T-helper 1 cell (primary cell): ENCODE measurements at places on chromosomes 3 and 15.

DNA sequence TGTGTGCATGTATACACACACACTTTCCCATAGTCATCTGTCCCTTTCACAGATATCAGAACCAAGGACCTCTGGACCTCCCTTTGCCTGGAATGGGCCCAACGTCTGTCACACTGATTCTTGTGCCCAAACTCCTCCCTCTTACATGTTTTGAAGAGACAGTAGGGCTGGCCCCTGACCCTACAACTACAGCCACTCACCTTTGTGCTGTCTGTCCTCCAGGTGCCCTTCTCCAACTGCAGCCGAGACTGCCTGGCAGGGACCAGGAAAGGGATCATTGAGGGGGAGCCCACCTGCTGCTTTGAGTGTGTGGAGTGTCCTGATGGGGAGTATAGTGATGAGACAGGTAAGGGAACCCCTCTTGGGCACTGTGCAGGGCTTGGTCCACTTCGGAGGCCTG is 43.2 kb upstream of the CSTA start:
- DNase-seq = no peak

- DNase-seq = no peak
Measured at GRCh38 chr3:26004172-26004571, 214.3 kb downstream of the OXSM start.

GRCh38 chr15:74263466-74263865 is 27.3 kb downstream of the CCDC33 start:
- no peak for DNase-seq

GRCh38 chr3:39590806-39591205 is 123.3 kb downstream of the MOBP start:
- DNase-seq = no peak

- no peak for DNase-seq
Measured at GRCh38 chr3:43489930-43490329, 131.9 kb downstream of the ANO10 start.

GRCh38 chr3:130323503-130323902 is 22.0 kb upstream of the COL6A5 start:
- no peak for DNase-seq

GRCh38 chr3:141073580-141073979 is 22.4 kb downstream of the SPSB4 start:
- DNase-seq = no peak

DNA sequence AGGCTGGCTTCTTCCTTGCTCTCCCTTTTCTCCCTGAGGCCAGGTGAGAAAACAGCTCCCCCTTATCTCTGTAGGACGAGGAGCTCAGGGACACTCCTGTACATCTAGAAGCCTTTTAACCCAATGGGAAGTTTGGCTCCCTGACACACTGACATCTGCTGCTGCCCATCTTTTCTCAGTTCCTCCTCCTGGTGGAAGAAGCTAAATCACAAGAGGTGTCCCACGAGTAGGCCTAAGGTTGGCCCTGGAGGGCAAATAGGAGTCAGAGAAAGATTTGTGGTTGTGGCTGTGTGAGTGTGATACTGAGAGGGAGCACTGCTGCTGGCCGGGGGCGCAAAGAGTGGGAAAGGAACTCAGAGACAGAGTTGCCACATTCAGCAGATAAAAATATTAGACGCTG is 49.5 kb downstream of the ARHGAP31 start:
- DNase-seq = no peak

DNA sequence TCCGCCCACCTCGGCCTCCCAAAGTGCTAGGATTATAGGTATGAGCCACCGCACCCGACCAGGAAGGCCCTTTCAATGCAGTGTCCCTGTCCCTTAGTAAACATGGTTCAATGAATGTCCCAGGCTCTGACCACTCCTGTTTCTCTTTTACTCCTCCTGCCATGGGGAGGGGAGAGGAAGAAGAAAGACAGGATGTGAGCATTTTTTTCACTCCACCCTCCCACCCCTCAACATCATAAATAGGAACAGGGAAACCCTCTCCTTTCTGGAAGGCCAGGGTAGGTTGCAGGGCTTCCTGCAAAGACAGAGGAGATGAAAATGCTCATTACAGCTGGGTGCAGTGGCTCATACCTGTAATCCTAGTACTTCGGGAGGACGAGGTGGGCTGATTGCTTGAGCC is 7.5 kb upstream of the TATDN2 start:
- DNase-seq = no peak

DNA sequence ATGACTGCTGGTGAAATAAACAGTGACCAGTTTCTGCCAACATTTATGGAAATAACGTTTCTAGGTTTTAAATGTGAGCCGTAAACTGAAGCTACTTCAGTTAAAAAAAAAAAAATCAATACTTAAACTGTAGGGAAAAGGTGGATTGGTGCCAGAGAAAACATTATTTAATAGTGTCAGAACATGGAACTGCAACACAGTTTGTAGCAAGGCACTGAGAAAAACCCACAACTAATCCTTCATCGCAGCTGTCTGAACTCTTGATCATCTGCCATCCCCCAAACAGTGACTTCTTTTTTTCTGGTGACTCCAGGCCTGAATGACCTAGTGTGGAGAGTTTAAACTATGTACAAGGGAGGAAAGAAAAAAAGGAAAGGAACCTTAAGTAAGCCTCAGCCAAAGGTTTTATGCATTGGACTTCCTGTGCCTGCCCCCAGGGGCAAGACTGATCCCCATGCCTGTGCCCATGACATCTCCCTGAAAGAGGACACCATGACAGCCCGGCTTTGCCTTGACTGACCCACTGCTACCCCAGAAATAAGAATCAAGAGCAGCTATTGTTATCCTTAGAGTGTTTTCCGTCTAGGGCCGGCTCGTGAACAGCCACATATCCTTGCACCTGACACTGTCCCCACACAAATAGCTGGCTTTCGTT is 33.1 kb downstream of the CRTAP start:
- DNase-seq = no peak

- no peak for DNase-seq
Measured at GRCh38 chr3:23659274-23659673, 146.5 kb upstream of the UBE2E1 start.

DNA sequence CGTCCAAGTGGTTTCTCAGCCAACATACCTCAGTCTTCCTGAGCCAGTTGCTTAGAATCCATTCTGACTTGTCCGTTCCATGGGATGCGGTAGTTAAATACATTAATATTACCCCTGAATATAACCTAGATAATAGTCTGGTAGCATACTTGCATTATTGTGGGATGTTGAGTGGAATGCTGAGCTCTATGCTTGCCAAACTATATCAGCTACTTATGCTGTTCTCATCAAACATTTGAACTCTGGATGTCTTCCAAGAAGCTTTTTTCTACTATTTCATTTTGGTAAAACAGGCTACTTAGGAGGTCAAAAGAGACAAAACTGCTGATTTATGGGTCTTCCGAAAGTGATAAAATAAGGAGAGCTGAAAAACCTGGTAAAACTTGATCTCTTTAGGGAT is 429.5 kb downstream of the NAALADL2 start:
- no peak for DNase-seq

DNA sequence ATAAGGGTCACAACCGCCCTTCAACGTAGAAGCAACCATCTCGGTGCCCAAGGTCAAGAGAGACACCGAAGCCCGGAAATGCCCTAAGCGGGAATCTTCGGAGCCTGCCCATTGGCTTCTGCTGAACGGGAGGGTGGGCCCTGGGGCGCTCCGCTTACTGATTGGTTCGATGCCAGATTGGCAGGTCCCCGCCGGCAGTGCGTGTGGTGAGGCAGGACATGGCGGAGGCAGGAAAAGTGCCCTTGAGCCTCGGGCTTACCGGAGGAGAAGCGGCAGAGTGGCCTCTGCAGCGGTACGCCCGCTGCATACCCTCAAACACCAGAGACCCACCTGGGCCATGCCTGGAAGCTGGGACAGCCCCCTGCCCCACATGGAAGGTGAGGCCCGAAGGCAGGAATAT is at the start of gene REC114:
TSS of gene REC114 (plus strand) at position 197 of the 400 bp plus-strand sequence. CDS start at position 219, 22 bp downstream.
- DNase-seq = no peak

- no peak for DNase-seq
Measured at GRCh38 chr3:138132239-138132638, at the start of gene A4GNT. Gene A4GNT (minus strand): TSS chr3:138132390. CDS start chr3:138131256, 1,134 bp downstream.

DNA sequence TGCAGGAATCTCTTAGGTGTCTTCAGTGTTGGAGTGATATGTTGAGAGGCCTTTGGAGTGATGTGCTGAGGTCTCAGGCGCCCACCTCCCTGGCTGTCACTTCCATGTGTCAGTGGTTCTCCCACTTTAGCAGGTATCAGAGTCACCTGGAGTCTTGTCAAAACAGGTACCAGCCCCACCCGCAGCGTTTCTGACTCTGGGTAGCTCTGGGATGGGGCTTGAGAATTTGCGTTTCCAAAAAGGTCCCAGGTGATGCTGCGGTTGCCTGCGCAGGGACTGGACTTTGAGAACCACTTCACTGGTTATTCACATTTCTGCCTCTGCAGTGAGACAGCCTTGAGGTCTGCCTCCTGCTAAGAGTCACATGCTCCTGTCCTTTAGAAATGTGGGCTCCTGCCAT is 15.5 kb downstream of the UMPS start:
- no peak for DNase-seq

DNA sequence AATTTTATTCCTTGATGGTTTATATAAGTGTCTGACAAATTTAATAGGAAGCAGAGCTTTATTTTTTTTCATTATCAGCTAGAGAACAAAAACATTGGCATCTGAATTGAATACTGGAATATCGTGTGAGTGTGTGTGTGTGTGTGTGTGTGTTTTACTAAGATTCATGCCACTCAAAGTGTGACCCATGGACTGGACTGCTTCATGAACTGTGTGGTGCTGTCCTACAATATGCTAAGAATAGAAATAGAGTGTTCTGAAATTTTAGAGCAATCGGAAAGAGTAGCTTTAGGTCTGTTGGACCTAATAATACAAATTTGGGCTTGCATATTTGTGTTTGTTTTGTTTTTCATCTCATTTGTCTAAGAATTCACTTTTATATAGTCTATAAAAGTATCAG is 89.6 kb downstream of the MITF start:
- DNase-seq = no peak

- DNase-seq = no peak
Measured at GRCh38 chr3:15976524-15976923, 178.7 kb upstream of the ANKRD28 start.

GRCh38 chr15:98865397-98866339 is 141.9 kb downstream of the PGPEP1L start:
- peak; percentile 45 for DNase-seq

DNA sequence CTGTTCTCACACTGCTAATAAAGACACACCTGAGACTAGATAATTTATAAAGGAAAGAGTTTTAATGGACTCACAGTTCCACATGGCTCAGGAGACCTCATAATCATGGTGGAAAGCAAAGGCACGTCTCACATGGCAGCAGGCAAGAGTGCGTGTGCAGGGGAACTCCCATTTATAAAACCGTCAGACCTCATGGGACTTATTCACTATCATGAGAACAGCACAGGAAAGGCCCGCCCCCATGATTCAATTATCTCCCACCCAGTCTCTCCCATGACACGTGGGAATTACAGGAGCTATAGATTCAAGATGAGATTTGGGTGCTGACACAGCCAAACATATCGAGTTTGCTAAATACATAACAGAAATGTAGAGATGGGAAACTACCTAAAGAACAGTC is 39.5 kb upstream of the DGKG start:
- no peak for DNase-seq

DNA sequence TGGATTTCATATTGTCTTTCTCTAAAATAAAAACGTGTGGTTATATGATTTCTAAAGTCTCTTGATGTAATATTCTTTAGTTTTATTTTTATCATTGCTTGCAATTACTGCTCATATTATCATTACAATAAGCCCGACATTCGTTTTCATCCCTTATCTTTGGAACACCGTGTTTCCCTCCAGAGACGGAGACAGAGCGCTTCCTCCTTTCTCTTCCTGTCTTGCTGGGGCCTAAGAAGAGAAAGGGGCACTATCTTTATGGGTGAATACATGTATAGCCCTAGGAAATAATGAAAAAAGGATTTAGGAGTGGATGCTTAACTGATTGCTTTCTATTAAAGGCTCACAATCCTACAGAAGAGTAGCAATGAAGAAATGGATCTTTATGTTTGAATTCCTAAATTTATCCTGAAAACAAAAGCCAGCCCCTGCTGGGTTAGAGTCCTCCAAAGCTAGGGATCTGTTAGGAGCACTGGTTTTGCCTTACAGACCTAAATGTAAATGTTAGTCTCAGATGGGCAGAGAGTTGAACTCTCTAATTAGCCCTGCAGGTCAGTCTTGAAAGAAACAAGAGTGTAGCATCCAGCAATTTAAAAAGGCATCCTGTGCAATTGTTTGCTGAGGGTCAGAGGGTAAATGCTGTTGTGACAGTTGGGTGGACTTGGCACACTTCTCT is 145.1 kb downstream of the TP63 start:
- no peak for DNase-seq

DNA sequence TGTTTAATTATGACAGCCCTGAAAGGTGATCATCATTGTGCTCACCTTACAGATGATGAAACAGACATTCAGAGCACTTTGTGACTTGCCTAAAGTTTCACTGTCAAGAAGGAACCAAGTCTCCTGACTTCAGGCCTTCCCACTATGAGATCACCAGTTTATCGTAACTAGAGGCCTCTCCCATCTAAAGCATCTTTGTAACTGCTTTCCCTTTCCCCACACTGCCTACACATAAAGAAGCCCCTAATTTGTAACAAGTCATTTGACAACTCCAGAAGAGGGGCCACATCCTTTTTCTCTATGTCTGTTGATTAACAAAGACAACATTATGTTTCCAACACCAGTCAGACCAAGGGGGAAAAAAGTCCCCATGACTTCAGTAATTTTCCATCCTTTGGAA is 1.1 kb downstream of the KLHL6 start:
- DNase-seq = no peak

GRCh38 chr3:145055375-145056076 is 1083.9 kb downstream of the DIPK2A start:
- no peak for DNase-seq

- no peak for DNase-seq
Measured at GRCh38 chr15:81865850-81866537, 179.8 kb downstream of the MEX3B start.

- DNase-seq = no peak
Measured at GRCh38 chr15:36106640-36107335, 472.6 kb upstream of the CDIN1 start.

- DNase-seq = no peak
Measured at GRCh38 chr15:90799639-90800170, 68.7 kb upstream of the FURIN start.

DNA sequence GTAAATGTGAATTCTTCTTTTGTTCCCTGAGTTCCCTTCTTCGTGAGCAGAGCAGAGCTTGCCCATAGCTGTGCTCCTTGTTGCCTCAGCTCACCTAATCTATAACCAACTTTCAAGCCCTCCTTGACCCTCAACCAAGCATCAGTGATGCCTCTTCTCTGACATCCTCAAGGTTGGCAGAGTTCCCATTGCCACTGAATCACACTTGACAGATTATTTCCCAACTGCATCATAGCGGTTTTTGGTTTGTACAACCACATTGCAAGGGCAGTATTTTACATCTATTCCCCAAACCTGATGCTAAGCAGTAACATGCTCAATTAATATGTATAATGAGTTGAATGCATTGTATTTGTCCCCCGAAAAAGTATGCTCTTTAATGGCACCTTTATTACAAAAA is 133.0 kb upstream of the SNTN start:
- no peak for DNase-seq

GRCh38 chr3:126685021-126685420 is 19.0 kb upstream of the CHCHD6 start:
- no peak for DNase-seq

- no peak for DNase-seq
Measured at GRCh38 chr15:29044503-29044901, 158.7 kb downstream of the APBA2 start.
